ENCODE measurements at places on chromosomes 13 and 19.

GRCh38 chr13:77390391-77390790 lies 63.5 kb upstream of the MYCBP2 start:
- no peak for DNase-seq

DNA sequence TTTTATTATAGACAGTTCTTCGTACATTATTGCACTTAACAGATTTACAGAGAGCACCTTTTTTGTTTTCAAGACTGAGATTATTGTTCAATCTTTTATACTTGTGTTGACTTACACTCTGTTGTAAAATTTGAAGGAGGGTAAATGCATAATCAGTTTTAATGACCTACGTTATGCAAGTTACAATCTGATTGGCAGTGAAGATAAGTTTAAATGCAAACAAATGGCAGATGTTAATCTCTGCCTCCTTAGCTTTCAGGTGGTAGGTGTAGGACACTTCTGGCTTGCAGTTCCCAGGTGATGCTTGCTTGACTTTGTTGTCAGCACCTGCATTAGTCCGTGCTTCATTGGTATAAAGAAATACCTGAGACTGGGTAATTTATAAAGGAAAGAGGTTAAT lies 424.9 kb downstream of the FGF9 start:
- DNase-seq, result no peak

DNA sequence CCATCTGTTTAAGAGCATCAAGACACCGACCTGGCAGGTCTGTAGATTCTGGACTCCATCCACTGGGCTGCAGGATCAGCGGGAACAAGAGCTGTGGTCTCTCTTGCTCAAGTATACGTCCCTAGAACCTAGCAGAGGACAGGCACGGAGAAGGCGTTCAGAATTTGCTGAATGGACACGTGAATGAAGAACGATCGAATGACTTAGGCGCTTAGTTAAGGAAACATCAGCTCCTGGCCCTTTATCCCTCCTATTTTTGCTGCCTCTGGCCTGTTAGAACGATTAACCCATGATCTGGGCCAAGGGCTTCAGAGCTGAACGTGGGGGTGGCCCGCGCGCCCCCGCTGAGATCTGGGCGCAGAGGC lies 953 bp downstream of the DZIP1 start:
- DNase-seq, result no peak

DNA sequence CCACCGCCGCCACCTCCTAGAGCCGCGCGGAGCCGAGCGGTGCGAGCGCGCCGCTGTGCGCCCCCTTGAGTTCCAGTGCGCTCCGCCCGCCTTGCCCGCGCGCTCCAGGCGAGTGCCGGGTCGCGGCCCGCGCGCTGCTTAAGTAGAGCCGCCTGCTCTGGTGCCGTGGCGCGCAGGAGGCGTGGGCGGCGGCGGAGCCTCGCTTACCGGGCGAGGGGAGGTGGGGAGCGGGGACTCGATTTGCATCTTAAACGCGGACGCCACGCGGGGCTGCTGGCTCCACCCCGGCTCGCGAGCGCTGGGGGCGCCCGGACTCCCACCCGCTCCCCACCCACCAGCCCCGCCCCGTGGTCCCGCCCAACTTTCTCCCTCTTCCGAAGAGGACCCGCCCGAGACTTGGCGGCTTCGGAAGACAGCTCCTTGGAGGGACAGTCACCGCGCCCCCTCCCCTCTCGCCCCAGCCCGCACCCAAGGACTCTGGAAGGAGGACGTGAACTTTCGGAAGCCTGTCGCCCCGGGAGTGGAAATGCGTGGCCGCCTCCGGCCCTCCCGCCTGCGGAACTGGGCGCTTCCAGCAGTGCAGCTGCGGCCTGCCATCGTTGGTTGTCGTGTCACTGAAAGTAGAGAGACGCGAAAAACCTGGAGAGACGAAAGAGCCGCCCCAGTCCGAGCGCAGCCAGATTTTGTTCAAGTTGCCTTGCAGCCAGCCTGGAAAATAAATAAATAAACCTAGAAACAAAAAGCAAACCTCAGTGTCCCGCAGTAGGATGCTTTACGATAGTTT lies at the start of gene KCTD12:
KCTD12 (minus strand) TSS at position 114 of the 784 bp plus-strand sequence. CDS start 257 bp downstream, outside the sequence.
- DNase-seq, result peak; percentile 93

DNA sequence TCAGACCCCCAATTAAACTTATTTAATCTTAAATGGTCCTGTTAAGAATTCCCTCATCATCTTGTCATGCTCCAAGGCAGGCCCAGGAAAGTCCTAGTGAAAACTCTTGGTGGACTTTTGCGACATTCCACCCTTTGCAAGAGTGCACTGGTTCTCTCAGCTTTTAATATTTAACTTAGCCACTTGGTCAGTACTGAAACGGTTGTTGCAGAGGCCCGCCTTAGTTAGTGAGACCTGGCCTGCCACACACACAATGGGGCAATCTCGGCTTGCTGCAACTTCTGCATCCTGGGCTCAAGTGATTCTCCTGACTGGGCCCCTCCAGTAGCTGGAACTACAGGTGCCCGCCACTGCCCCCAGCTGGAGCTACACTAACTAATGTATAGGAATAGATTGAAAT lies 1366.0 kb downstream of the UQCRFS1 start:
- DNase-seq, result no peak

DNA sequence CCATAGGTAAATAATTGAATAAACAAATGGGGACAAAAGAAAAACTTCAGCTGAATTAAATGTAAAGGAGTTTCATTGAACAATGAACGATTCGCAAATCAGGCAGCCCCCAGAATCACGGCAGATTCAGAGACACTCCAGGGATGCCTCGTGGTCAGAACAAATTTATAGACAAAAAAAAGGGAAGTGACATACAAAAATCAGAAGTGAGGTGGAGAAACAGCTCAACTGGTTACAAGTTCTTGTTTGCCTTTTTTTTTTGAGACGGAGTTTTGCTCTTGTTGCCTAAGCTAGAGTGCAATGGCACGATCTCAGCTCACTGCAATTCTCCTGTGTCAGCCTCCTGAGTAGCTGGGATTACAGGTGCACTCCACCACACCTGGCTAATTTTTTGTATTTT lies 5.7 kb downstream of the ZNF566 start:
- DNase-seq, result no peak

- no peak for DNase-seq
These were observed 22.8 kb downstream of the SYDE1 start for GRCh38 chr19:15129856-15130585.

DNA sequence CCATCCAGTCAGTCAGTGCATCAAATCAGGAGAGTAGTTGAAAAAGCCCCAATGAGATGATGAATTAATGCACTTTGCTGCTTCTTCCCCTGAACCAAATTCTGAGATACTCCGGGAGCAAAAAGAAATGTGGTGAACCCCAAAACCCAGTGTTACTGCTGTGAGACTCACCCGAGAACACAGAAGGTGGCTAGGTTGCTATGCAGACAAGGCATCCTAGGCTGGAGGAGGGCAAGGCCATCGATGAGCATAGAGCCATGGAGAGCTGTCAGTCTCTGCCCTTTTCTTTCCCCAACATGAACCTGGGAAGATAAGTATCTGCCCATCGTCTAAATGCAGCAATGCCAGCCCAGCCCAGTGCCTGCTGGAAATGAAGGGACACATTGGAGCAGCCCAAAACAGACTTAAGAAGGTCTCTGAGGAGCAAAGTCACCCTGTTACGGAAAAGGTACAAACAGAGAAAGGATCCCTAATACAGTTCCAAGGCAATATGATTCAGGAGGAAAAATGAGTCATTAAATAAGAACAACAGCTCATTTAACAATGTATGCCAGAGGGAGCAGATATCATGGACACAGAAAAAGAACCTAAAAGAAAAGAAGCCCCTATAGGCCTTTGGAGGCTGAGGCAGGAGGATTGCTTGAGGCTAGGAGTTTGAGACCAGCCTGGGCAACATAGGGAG lies 272.0 kb downstream of the FOXO1 start:
- DNase-seq, result no peak

DNA sequence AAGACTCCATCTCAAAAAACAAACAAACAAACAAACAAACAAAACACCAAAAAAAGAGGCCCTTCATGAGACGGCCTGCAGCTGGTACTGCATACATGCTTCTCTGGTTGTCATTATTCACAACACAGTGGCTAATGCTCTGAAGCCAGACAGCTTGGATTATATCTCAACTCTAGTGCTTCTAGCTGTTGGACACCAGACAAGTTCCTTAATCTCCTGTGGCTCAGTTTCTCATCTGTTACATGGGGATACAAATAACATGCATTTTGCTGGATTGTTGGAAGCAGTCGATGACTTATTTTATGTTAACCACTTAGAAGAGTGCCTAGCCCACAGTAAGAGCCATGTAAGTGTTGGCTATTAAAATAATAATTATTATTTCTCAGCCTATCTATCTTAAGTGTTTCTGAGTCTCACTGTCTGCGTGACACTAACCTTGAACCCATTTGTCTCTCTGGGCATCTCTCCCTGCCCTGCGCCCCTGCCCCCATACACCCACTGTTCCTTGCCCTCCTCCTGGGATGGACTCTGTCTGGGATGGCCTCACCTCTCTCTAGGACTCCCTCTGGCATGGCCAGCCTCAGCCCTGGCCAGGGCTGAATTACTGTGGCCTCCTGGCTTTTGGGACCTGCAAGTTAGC lies 3.1 kb upstream of the JUNB start:
- DNase-seq, result no peak

DNA sequence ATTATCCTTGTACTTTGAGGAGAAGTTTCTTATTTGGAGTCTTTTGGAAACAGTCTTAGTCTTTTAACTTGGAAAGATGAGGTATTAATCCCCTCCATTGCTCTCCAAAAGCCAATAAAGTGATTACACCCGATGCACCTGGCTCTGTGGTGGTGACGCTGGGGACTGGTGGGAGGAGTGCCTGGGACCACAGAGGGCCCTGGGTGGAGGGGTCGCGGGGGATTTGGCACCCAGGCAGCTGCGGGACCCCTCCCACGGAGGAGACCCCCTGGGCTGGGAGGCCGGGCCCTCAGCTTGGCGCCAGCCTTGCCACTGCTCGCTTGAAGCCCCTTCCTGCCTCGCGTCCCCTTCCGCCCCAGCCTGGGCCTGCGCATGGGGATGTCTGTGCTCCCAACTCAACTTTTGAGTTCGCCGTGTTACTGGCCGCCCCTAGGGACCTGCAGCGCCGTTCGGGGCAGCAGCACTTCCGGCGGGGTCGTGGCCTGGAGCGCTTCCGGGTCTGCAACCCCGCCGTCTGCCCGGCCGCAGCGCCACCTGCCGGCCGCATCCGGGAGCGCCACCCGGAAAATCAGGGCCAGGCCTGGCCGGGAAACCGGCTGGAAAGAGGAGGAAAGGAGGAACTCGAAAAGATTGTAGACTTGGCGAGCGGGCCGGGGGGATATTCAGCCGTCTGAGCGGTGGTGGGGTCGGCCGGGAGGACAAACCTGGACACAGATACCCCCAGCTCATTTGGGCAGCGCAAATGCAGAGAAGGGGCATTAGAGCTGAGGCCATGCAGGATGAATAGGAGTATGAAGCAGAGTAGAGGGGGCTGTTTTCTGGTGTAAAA lies 8.4 kb downstream of the PEAK3 start:
- peak; percentile 82 for DNase-seq

GRCh38 chr13:47100214-47100853 lies 203.5 kb upstream of the HTR2A start:
- no peak for DNase-seq

- no peak for DNase-seq
These were observed 48.6 kb downstream of the FOXO1 start for GRCh38 chr13:40617801-40618356.

All from heart right ventricle (tissue), 16 donors.